ENCODE measurements at places on chromosomes 2 and 18.
A peak's percentile ranks its signal among the peaks of the same experiment; 100 is the strongest.

GRCh38 chr2:55213822-55214221 is 18.3 kb downstream of the CLHC1 start:
- no peak for DNase-seq

- no peak for DNase-seq
Measured at GRCh38 chr2:227025510-227025909, 138.5 kb downstream of the COL4A4 start.

- no peak for DNase-seq
Measured at GRCh38 chr2:28745225-28745624, 6.4 kb upstream of the PPP1CB start.

DNA sequence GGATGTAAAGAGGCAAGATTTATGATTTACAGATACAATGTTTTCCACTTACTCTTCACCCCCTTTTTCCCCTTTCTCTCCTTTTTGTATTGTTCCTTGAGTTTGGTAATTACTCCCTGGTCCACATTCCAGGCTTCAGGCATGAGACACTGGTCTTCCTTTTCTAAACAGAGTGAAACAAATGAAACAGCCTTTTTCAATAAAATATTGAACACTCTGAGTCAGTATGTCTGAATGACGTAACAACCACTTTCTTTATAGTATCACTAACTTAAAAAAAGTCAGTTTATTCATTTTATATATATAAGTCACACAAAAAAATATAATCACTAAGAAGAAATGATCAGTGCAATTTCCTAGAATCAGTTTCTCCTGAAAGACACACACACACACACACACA is 79.7 kb downstream of the STRN start:
- no peak for DNase-seq

DNA sequence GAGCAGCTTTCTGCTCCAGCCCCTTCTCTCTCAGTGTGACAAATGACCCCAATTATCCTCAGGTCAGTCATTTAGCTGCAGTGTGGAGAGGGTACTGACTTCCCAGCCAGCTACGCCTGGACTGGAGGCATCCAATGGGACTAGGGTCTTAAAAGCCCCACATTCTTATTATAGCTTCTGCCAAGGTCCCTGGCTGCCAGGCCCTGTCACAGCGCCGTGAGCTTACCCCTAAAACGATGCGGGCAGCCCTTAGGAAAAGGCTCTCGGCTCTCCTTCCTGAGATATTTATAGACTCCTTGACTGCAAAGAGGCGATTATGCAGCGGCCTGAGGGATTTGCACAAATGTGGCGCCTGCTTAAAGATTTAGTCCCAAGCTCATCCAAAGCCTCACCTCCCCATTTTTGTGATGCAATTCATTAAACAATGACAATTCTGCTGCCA is 69.2 kb upstream of the EDAR start:
- DNase-seq = no peak

GRCh38 chr18:45863469-45863868 is 38.0 kb downstream of the SIGLEC15 start:
- DNase-seq = no peak

DNA sequence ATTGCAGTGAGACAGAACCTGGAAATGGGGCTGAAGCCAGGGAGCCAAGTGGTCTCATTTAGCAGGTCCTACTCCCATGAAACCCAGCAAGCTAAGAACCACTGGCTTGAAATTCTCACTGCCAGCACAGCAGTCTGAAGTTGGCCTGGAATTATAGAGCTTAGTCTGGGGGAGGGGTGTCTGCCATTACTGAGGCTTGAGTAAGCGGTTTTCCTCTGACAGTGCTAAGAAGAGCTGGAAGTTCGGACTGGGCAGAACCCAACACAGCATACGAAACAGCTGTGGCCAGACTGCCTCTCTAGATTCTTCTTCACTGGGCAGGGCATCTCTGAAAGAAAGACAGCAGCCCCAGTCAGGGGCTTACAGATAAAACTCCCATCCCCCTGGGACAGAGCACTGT is 305.7 kb upstream of the SETBP1 start:
- no peak for DNase-seq

DNA sequence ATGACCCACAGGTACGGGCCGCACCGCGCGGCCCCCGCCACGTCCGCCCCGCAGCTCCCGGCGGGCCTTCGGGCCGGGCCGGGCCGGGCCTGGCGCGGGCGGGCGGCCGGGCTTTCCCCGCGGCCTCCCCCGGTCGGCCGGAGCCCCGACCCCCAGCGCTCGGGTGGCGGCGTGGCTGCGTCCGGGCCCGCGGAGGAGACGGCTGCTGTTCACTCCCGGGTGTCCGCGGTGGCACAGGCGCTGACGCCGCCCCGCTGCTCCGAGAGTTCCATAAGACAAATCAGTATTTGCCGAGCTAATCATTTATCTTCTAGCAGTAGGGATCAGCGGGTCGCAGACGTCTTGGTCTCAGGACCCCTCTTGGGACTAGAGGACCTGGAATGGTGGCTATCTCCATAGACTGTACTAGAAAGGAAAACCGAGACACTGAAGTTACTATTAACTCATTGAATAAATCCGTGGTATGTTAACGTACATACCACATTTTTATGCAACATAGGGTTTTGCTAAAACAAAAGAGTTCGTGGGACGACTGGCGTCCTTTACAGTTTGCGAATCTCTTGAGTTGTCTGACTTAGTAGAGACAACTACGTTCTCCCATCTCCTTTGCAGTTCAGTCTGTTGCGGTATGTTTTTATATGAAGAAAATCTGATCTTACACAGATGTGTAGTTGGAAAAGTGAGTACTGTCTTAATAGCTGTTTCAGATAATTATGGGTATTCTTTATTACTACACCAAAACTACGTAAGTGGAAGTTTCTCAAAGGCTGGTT is 500 bp downstream of the LIMS1 start:
- DNase-seq = peak; percentile 48

GRCh38 chr2:232951891-232952290 is 61.2 kb downstream of the NGEF start:
- no peak for DNase-seq

- DNase-seq = peak; percentile 36
Measured at GRCh38 chr2:20106746-20107145, 55.3 kb upstream of the LAPTM4A start.

- no peak for DNase-seq
Measured at GRCh38 chr2:143481237-143481623, 352.0 kb downstream of the ARHGAP15 start.

GRCh38 chr18:24913507-24914170 is 438.3 kb downstream of the ZNF521 start:
- DNase-seq = no peak

- peak; percentile 49 for DNase-seq
Measured at GRCh38 chr2:230643576-230644291, 68.9 kb upstream of the CAB39 start.

GRCh38 chr2:98479371-98479770 is 34.7 kb downstream of the INPP4A start:
- DNase-seq = no peak

DNA sequence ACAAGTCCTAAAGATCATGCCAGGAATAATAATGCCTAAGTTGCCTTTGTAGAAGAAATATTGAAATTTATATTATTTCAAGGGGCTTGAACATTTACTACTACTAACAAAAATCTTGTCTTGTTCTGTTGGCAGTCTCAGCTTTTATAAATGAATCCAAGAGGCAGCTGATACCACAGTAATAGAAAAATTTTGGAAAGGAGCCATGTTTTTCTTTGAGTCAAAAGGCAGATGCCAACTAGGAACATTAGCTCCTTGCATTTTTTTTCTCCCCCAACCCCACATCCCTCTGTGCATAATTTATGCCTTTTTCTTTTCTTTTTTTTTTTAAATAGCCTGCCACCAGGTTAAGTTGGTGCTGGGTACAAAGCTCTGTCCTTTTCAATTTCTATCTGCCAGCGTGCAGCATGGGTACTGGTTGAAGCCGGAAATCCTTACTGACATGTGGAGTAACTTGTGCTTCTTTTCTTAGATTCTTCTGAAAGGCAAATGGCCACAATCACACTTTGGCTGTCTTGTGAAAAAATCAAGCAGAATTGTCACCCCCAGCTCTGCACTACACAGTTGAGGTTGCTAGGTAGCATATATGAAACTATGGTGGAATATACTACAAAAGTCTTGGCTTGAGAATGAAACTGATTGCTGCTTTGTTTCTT is 98.8 kb downstream of the RHBDD1 start:
- no peak for DNase-seq

GRCh38 chr2:135063210-135063609 is 11.1 kb downstream of the RAB3GAP1 start:
- no peak for DNase-seq

- DNase-seq = no peak
Measured at GRCh38 chr2:28779001-28779400, 27.4 kb downstream of the PPP1CB start.

DNA sequence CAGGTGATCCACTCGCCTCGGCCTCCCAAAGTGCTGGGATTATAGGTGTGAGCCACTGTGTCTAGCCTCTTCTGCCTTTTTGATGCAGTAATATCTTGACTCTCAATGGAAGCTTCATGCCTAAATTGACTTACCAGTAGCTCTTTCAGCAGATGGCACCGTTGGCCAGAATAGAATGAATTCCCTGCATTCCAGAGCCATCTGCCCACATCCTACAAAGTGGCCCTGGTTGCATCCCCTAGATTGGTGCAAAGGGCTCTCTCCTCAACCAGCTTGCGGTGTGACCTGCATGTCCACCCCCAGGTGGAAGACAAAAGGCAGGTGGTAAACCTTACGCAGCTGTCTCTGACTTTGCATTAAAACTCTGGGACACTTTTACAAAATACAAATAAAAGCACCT is 4.4 kb upstream of the PARD6G start:
- DNase-seq = no peak

DNA sequence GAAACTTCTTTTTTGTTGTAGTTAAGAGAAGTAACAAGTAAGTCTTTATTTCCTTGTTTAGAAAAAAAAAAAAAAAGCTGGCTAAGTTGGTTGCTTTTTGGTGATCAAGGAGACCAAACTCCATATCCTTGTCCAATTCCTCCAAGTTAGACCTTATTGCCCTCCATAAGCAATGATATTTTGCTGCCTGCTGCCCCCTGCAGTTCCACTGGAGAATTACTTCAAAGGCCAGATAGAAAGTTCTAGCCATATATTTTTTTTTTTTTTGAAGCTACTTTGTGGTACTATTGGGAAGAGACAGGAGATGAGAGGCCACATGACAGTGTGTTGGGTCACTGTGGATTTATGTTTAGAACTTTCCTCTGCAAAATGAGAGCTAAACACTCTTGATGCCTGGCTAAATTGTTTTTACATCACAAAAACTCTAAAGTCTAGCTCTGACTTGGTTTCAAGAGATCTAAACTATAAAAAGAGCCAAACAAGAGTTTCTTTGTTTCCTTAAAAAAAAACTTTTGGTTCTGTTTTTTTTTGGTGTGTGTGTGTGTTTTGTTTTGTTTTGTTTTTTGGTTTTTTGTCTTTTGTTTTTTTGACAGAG is 80.7 kb upstream of the RASGRP3 start:
- peak; percentile 27 for DNase-seq

GRCh38 chr2:12617853-12618252 is 98.9 kb upstream of the TRIB2 start:
- DNase-seq = no peak

- DNase-seq = no peak
Measured at GRCh38 chr2:218005028-218005427, 2.2 kb upstream of the TNS1 start.

DNA sequence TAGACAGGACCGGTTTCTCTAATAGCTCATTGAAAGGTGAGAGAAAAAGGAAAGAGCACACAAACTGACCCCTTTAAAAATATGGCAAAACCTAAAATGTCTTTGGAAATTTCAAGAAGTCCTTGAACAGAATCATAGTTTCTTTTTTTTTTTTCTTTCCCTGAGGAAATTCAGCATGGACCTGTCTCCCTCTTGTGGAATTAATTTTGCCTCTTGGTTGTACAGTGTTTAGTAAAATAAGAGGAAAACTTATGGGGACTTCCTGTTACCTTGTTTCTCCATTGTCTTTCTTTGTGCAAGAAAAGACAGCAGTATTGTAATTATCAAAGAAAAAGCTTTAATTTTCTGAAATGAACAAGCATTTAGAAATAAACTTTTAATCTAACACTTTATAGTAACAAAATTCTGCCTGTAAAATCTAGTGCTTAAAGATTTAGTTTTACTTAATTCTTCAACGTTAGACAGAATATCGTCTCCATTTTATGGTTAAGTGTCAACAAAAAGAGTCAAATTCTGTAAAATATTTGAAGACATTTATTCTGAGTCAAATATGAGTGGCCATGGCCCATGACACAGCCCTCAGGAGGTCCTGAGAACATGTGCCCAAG is 176.3 kb upstream of the NABP1 start:
- DNase-seq = no peak

GRCh38 chr18:56568986-56569385 is 69.4 kb downstream of the TXNL1 start:
- no peak for DNase-seq

DNA sequence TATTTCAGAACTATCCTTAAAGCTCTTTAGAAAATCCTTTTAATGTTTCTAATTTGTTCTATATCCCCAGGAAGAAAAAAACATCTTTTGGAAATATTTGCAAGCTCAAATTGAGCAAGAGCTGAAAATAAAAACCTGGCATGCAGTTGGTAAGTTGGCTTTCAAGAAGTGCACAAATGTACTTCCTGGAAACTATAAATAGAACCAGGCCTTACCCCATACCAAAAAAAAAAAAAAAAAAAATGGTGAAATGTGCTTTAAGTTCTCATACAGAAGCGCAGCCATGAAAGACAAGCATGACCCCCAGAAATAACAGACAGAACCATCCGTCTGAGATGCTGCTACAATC is 178.5 kb downstream of the HDAC4 start:
- DNase-seq = no peak

DNA sequence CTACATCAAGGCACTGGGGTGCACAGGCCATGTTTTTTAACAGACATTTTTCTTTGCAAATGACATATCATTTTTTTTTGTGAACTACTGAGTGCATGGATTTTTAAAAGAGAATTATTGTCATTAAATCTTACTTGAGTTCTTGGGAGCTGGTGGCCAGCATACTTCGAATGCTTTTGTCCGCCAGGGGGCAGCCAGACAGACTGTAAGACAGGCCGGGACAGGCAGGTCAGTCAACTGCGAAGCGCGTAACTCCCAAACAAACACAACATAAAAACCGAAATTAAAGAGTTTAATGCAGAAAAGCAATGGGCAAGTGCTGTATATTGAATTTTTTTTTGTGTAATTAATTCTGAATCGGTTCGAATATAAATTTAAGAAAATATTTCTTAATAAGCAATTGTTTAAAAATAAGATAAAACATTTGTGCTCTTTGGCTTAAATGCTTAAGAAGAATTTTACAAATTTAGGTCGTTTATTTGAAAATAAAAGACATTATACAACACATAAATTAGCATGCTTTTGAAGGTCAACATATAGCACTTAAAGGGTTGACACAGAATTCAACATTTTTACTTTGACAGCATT is 142.2 kb upstream of the PXDN start:
- DNase-seq = peak; percentile 30

- DNase-seq = no peak
Measured at GRCh38 chr18:79987566-79987965, 797 bp downstream of the TXNL4A start.

DNA sequence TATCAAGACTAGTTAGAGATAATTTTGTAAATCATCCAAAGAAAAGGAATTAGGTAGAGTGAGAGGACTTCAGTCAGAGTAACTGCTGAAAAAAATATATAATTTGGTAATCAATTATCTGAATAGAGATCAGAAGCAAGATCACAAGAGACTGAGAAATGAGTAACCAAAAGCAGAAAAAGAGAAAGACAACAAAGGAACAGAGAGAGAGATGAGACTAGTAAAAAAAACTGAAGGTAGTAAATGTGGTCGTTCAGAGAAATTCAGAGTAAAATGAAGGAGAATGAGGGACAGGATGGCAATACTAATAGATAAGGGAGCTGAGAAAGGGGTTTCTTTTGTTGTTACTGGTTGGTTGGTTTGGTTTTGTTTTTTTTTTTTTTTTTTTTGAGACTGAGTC is 16.5 kb downstream of the STRN start:
- no peak for DNase-seq

- no peak for DNase-seq
Measured at GRCh38 chr18:68713131-68713530, 1.8 kb downstream of the TMX3 start.

Data from activated CD8-positive, alpha-beta memory T cell treated with anti-CD3 and anti-CD28 coated beads, Interleukin-2, amount 50 U/mL, for 4 hours (primary cell).